ENCODE measurements at places on chromosomes 12 and 14. TPM values are rescaled to one million over a fixed set of nuclear protein-coding genes. Genes with fewer than 3 reads are reported as not detected.

The OR6C2 gene
- not detected for total RNA-seq

The PPP1R12A gene
- 104 TPM for total RNA-seq

The INHBC gene
- not detected for total RNA-seq

The SH2B3 gene
- 51.3 TPM for total RNA-seq

The SMCO2 gene
- total RNA-seq: 0.89 TPM

The DHRS2 gene
- total RNA-seq: 2.7 TPM

The PIANP gene
- total RNA-seq: not detected

The ASCL1 gene
- not detected for total RNA-seq
